ENCODE measurements at places on chromosomes 7 and 10.

- H3K4me3 ChIP-seq, result no peak overlapping the region
- no peaks in the 10 kb centered on the region for H3K36me3 ChIP-seq
- no peaks in the 10 kb centered on the region for H3K27me3 ChIP-seq
- no peaks in the 10 kb centered on the region for H3K4me1 ChIP-seq
- H3K27ac ChIP-seq, result no peak overlapping the region
- no peak for DNase-seq
These were observed 177.2 kb downstream of the TAX1BP1 start for GRCh38 chr7:27917119-27917518.

DNA sequence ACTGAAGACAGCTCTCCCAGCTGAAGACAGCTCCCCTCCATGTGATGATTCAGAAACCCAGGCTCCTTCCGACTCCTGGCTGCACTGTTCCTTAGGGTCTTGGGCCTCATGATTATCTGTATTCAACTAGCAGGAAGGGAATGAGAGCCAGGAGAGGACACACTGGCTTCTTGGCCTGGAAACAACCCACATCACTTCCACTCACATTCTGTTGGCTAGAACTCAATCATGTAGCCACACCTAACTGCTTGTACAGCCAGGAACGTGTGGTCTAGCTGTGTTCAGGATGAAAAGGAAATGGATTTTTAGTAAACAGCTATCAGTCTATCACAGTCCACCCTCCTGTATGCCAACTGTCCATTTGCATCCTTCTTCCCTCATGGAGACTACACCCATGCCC is 30.5 kb upstream of the XPNPEP1 start:
- no peak overlapping the region for H3K27ac ChIP-seq
- no peak for DNase-seq
- no peaks in the 10 kb centered on the region for H3K4me1 ChIP-seq
- no peaks in the 10 kb centered on the region for H3K27me3 ChIP-seq

GRCh38 chr7:99290980-99291607 is 18.5 kb downstream of the MYH16 start:
- H3K27ac ChIP-seq, result no peak overlapping the region
- DNase-seq, result no peak
- no peaks in the 10 kb centered on the region for H3K36me3 ChIP-seq
- no peaks in the 10 kb centered on the region for H3K4me1 ChIP-seq
- H3K4me3 ChIP-seq, result no peak overlapping the region

- H3K36me3 ChIP-seq, result no peaks in the 10 kb centered on the region
- no peaks in the 10 kb centered on the region for H3K27me3 ChIP-seq
- H3K4me3 ChIP-seq, result no peak overlapping the region
- DNase-seq, result no peak
- peaks cover 4% of the 10 kb centered on the region for H3K4me1 ChIP-seq
- H3K27ac ChIP-seq, result no peak overlapping the region
These were observed 2.7 kb upstream of the ARL4A start for GRCh38 chr7:12684733-12685132.

DNA sequence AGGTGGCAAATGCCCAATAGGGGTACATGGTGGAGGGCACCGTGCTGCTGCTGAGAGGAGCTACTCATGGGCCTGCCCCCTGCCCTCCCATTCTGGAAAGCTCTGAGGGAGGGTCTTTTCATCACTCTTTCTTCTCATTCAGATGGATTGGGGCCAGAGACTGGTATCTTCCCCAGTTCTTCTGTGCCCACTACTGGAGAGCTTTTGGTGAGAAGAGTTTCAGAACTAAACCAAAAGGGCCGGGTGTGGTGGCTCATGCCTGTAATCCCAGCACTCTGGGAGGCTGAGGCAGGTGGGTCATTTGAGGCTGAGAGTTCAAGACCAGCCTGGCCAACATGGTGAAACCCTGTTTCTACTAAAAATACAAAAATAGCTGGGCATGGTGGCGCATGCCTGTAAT is 12.5 kb downstream of the ADRA2A start:
- no peak overlapping the region for H3K4me3 ChIP-seq
- H3K36me3 ChIP-seq, result no peaks in the 10 kb centered on the region
- H3K4me1 ChIP-seq, result no peaks in the 10 kb centered on the region
- H3K27ac ChIP-seq, result no peak overlapping the region
- no peak for DNase-seq

GRCh38 chr10:67609996-67610793 is 85.8 kb downstream of the CTNNA3 start:
- peaks cover 18% of the 10 kb centered on the region for H3K4me1 ChIP-seq
- H3K27me3 ChIP-seq, result no peaks in the 10 kb centered on the region
- no peak overlapping the region for H3K27ac ChIP-seq
- no peak overlapping the region for H3K4me3 ChIP-seq
- no peaks in the 10 kb centered on the region for H3K36me3 ChIP-seq
- no peak for DNase-seq

Data from effector memory CD4-positive, alpha-beta T cell (primary cell).